ENCODE measurements at places on chromosomes 4 and X.

DNA sequence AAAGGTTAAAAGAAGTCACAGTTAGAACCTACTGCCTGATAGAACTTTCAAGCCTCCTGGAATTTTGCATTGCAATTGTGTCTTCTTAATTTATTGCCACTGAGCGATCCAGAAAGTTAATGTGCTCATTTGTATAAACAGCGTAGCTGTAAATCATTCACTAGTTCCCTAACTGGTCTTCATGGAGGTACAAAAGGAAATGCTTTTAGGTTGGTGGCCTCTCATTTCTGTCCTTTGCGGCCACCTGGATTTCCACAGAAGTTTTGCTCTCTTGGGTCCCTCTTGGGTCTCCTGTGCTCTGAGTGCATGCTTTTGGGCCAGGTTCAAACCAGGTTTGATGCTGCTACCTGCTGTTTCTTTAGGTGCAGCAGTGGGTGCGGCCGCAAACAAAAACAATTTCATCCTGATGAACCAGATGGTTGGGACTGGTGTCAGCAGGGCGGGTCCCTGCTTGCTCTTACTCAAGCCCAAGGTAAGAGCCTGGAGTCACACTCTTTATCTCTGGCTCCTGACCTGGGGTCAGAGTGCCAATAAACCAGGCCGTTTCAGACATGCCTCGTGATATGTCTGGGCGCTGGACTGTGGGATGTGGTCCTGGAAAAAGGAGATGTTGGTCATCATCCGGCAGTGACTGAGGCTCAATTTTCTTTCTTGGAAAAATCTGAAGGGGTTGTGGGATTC, 270.1 kb downstream of the PTTG2 start:
- H3K4me1 ChIP-seq = peaks cover 7% of the 10 kb centered on the region
- H3K27me3 ChIP-seq = no peaks in the 10 kb centered on the region
- H3K36me3 ChIP-seq = no peaks in the 10 kb centered on the region
- H3K4me3 ChIP-seq = no peak overlapping the region

DNA sequence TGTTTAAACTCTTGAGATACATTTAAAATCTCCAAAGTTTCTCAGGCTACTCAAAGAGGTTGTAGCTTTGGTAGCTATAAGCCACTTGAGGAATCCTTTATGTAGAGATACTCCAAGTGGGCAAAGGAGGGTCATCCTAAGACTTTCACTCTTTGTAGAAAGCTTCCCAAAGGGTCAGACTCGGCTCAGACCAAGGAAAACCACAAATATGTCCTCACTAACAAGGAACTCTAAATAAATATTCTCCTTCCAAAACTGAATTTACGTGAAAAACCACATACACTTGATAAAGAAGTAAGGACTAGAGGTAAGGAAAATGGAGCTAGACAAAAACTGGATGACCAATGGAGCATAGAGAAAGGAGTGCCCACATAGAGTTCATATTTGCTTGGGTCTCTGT, 41.7 kb upstream of the DDX60 start:
- H3K4me1 ChIP-seq = no peaks in the 10 kb centered on the region
- no peaks in the 10 kb centered on the region for H3K36me3 ChIP-seq
- H3K27me3 ChIP-seq = no peaks in the 10 kb centered on the region

DNA sequence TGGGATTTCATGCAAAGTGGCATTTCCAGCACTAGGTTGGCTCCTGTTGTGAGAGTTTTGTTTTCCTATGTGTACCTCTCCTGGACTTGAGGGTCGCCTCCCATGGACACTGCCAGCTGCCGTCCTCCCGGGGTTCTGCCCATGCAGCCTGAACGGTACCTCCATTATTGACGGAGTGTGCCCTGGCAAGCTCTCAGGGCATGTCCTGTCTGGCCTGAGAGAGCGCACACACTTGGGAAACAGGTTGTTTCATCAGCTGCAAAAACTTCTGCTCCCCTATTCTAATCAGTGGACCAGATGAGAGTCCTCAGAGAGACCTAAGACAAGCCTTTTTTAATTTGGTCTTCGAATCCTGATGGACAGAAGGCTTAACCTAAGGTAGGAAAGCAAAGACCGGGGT, 56.6 kb upstream of the HOPX start:
- H3K27me3 ChIP-seq = no peaks in the 10 kb centered on the region
- no peaks in the 10 kb centered on the region for H3K4me1 ChIP-seq
- no peak overlapping the region for H3K4me3 ChIP-seq
- no peaks in the 10 kb centered on the region for H3K36me3 ChIP-seq
- no peak overlapping the region for H3K27ac ChIP-seq
- no peak for DNase-seq

- H3K4me1 ChIP-seq = no peaks in the 10 kb centered on the region
- no peaks in the 10 kb centered on the region for H3K27me3 ChIP-seq
- no peak for DNase-seq
- no peak overlapping the region for H3K27ac ChIP-seq
Observed at GRCh38 chrX:133150730-133151129, 53.8 kb upstream of the USP26 start.

DNA sequence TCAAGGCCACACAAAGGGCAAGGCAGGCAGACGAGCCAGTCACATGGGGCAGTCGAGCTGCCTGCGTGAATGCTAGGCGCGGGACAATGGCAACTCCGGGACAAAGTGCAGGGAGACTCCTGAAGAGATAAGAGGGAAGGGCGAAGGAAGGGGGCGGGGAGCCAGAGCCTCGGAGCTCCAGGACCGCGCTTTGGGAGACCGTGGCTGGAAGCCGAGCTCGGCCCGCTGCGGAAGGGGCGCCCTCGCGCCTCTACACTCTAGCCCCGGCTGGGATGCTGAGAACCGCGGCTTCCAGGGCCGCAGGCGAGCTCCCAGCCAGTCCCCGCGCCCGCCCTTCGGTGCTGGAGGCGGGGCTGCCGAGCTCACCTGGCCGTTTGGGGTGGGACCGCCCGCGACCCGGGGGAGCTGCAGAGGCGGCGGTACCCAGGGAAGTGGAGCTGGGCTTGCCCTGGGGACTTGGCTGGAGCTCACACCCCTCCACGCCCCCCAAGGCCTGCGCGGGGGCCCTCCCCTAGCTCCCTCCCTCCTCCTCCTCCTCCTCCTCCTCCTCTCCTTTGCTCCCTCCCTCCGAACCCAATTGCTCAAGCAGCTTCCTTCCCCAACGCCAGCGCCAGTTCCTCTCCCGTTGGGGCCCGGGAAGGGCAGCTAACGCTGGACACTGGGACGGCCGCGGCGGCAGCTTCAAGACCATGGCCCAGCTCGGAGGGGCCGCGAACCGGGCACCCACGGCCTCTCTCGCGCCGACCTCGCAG, at the start of gene SOWAHD:
Gene SOWAHD (plus strand): TSS at position 610 of the 752 bp plus-strand sequence. CDS start 80 bp downstream, at position 690.
- no peaks in the 10 kb centered on the region for H3K4me1 ChIP-seq
- H3K27me3 ChIP-seq = peaks cover 3% of the 10 kb centered on the region

DNA sequence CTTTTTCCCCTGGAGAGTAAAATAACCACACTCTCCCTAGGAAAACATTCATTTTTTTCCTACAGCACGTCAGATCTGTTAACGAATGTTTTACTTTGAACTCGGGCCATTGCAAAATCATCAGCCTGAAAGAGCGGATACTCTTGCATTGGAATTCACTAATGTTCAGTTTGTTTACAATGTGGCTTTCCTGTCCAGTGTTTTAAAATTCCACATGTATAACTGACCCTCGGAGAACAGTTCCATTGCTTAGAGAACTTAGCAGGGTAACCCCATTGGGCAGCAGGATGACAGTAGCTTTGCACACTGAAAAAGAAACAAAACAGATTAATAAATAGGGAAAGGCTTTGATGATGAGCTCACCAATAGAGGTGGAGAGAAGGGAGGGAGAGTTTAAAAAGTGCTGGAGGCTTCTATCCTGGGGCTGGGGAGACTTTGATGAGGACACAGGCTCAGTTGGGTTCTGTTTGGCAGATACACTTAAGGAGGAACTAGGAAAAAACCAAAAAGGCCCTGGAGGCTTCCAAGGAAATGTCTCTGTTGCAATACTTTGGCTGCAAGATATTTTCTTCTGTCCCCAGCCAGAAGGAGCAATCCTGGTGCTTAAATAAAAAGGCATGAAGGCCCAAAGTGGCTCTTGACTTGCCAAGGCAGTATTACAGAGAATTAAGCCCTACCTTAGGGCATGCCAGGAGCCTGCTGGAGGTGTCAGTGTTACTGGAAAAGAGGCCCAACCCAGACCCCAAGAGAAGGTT, 143.1 kb downstream of the ARSF start:
- no peaks in the 10 kb centered on the region for H3K27me3 ChIP-seq
- DNase-seq = peak; percentile 12
- H3K36me3 ChIP-seq = no peaks in the 10 kb centered on the region
- no peaks in the 10 kb centered on the region for H3K4me1 ChIP-seq

DNA sequence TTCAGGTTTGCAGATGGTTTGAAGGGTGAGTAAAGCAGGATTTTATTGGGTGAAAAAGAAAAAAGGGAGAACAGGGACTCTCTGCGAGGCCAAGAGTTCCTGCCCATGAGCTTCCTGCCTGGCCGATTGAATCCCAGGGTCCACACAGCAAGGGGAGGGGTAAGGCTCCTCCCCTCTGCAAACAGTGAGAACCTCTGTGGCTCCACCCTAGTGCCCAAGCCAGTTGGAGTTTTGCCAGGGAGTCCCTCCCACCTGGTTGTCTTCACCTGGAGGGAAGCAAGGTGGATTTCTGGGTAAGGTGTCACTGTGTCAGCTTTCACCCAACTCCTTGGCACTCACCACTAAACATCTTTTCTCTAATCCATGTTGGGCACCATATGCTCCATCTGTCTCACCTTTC, 70.9 kb downstream of the PDHA2 start:
- no peaks in the 10 kb centered on the region for H3K4me1 ChIP-seq
- no peak for DNase-seq
- H3K27ac ChIP-seq = no peak overlapping the region
- H3K27me3 ChIP-seq = no peaks in the 10 kb centered on the region

GRCh38 chrX:66023385-66024091, 16.3 kb downstream of the VSIG4 start:
- H3K27me3 ChIP-seq = no peaks in the 10 kb centered on the region
- no peaks in the 10 kb centered on the region for H3K36me3 ChIP-seq
- no peak overlapping the region for H3K27ac ChIP-seq
- no peak for DNase-seq

- H3K4me1 ChIP-seq = peaks cover 4% of the 10 kb centered on the region
- peak overlapping the region; percentile 16 for H3K27ac ChIP-seq
- no peaks in the 10 kb centered on the region for H3K27me3 ChIP-seq
- no peaks in the 10 kb centered on the region for H3K36me3 ChIP-seq
- DNase-seq = no peak
Observed at GRCh38 chr4:102620697-102621497, 119.7 kb downstream of the NFKB1 start.

- H3K27ac ChIP-seq = no peak overlapping the region
- no peak for DNase-seq
- no peak overlapping the region for H3K4me3 ChIP-seq
- H3K36me3 ChIP-seq = no peaks in the 10 kb centered on the region
Observed at GRCh38 chrX:104359124-104359523, 104.4 kb upstream of the ESX1 start.

DNA sequence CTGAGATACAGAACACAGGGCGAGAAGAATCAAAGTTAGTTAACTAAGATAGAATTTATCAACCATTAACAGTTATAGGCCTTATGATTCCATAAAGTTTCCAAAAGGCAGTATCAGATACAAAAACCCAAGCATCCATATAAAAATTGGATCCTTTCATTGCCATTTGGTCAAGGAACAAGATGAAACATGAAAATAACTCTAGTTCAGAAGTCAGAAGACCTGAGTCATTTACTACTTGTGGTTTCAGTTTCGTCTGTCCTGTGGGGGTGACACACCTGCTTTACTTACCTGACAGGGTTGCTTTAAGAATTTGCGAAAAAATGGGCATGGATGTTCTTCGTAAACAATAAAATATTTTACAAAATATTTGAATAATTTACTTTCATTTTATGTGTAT, 130.8 kb downstream of the ANAPC10 start:
- no peak for DNase-seq
- no peaks in the 10 kb centered on the region for H3K4me1 ChIP-seq
- H3K27ac ChIP-seq = no peak overlapping the region
- no peaks in the 10 kb centered on the region for H3K36me3 ChIP-seq
- no peaks in the 10 kb centered on the region for H3K27me3 ChIP-seq

DNA sequence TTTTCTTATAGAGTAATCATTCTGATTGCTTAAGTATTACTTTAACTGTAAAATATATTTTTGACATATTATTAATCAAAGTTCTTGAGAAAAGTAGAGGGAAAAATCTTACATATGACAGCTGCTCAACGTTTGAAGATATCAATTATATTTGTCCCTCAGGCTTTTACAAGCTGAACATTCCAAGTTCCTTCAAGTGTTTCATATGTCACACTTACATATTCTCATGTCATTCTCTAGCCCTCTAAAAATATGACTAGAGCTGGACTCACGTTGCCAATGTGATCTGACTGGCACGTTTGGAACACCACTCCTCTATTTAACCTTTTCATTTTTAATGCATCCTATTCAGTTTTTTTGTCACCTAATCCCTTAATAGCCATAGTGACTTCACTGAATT, 492.9 kb downstream of the PCDH18 start:
- no peak for DNase-seq
- H3K27me3 ChIP-seq = no peaks in the 10 kb centered on the region
- H3K27ac ChIP-seq = no peak overlapping the region
- H3K4me1 ChIP-seq = no peaks in the 10 kb centered on the region
- no peaks in the 10 kb centered on the region for H3K36me3 ChIP-seq

- no peaks in the 10 kb centered on the region for H3K27me3 ChIP-seq
- H3K36me3 ChIP-seq = no peaks in the 10 kb centered on the region
- H3K4me1 ChIP-seq = no peaks in the 10 kb centered on the region
- no peak overlapping the region for H3K27ac ChIP-seq
Observed at GRCh38 chr4:91764085-91764484, 539.7 kb upstream of the GRID2 start.

DNA sequence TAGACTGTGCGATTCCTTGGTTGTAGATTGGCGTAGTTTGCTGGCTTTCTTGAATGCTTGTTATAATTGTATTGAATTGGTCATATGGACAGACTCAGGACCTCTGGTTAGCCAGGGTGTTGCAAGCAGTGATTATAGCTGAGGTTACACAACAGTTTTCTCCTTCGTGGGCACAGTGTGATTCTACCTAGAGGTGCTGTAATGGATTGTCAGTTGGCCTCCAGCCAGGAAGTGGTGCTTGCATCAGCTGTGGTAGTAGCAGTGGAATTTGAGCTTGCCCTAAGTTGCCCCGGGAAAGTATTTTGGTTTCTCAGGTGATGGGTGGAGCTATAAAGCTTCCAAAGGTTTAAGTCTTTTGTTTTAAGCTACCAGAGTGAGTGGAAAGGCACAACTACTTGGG, 23.1 kb upstream of the GABRG1 start:
- no peak for DNase-seq
- no peaks in the 10 kb centered on the region for H3K4me1 ChIP-seq
- no peaks in the 10 kb centered on the region for H3K27me3 ChIP-seq

DNA sequence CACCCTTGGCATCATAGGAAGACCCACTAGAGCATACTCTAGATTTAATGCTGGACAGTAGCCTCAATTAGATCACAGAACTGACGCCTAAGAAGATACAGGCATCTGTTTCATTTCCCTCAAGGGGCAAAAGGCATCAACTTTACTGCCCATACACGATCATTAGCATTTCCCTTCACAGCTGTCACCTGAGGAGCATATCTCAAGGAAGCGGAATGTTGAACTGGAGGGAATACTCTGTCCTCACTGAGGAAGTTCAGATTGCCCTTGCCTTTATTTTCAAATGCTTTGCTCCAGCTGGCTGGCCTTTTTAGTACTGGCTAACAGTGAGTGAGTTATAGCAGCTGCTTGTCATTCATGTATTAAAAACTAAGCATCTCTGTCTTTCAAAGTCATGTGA, 508.4 kb upstream of the GALNT7 start:
- no peaks in the 10 kb centered on the region for H3K4me1 ChIP-seq
- no peaks in the 10 kb centered on the region for H3K27me3 ChIP-seq
- no peak overlapping the region for H3K4me3 ChIP-seq

Measured in gastrocnemius medialis (tissue), 4 donors.